ENCODE measurements at places on chromosomes 2 and 18.

- DNase-seq, result no peak
Measured at GRCh38 chr2:99787769-99788382, 298.1 kb upstream of the REV1 start.

DNA sequence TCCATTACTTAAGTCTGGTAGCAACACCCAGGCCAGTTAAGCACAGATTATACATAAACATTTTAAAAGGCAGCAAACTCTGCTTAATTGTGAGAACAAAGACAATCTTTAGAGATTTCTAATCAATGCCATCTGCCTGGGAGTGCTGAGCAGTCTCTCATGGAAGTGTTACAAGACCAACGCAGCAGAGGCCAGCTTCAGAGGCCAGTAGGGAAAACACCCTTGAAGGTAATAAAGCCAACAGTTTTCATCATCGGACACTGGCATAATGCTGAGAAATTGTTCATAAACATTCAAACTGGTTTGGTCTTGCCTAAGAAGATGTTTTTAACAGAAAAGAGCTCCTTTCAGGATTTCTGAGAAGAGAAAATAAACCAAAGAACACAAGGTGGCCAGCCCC lies 35.0 kb downstream of the EPB41L3 start:
- no peak for DNase-seq

- no peak for DNase-seq
Measured at GRCh38 chr2:45833968-45834344, 182.5 kb downstream of the PRKCE start.

DNA sequence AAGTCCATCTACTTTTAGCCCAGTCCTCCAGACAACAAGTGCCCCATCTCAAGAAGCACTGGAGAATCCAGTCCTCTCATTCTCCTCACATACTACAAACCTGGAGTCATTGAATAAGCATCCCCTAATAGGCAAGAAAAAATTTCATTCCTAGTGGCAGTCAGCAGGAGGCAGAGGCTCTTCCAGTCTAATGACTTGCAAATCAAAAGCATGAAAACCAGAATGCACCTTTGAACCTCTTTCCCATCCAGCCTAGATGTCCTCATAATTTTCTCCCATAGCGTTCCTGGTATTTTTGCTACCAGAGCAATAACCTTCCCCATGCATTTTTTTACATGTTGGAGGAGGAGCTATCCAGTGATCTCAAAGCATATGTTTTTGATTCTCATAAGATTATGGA lies 252.6 kb downstream of the TTC32 start:
- DNase-seq, result no peak

- DNase-seq, result no peak
Measured at GRCh38 chr2:150872756-150873395, 385.4 kb upstream of the RND3 start.

DNA sequence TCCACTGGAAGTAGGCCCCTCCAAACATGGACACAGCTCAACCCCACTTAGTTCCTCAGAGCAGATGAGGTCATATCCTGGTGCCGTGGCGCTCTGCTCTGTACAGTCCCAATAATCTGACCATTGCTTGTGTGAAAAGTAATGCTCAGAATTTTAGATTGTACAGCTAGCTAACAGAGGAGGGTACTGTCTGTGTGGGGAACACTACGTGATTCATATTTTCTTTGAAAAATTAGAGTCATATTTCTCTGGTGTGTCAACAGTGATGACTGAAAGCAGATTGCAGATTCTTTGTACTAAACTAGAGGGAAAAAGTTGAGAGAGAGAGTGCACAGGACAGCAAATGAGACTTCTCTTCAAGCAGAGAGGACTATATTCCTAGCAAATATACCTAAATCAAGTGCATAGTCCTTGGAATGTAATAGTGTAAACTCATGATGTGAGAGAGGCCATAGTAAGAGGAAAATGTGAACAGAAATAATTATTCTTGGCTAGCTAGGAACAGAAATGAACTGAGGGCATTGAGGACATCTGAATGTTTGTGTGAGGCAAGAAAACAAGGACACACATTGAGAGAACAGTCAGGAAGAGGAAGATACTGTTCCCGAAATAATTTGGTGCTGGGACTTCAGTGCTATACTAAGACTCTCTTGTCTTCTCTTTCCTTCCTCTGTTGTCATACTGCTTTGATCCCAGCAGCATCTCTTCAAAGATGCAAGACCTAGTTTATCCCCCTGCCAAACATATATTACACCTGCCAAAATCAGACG lies 157.0 kb upstream of the RND3 start:
- DNase-seq, result no peak

GRCh38 chr2:177983183-177983788 lies 89.3 kb downstream of the PDE11A start:
- DNase-seq, result no peak

DNA sequence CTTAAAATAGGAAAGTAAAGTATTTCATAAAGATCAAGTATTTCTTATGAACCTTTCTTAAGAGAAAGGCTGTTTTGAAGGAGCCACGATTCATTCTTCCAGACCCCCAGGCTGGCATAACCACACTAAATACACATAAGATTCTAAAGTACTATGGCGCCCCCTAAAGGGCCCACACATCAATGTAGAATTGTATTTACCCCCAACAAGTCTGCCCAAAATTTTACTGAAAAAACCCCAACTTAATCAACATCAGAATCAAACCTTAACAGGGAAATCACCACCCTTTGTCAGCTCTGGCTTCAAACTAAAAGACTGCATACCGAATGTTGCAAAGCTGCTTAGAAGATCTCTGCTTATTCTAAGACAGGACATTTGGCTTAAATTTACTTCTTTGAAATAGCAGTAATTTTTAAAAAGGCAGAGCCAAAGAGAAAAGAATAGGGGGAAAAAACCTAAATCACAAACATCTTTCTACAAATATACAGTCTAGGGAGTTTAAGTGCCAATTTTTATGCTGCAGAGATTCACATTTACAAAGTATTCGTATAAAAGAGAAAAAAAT lies 20.4 kb upstream of the BCL2 start:
- DNase-seq, result no peak

GRCh38 chr18:76960528-76961035 lies 138.2 kb downstream of the ZNF236 start:
- DNase-seq, result no peak

GRCh38 chr2:11122380-11122779 lies 32.9 kb upstream of the SLC66A3 start:
- no peak for DNase-seq

GRCh38 chr18:76822506-76823160 lies at the start of gene ZNF236:
Gene ZNF236, plus strand, starts transcription at chr18:76822557. Its CDS starts 51 bp downstream, at chr18:76822608.
- DNase-seq, result peak; percentile 44

DNA sequence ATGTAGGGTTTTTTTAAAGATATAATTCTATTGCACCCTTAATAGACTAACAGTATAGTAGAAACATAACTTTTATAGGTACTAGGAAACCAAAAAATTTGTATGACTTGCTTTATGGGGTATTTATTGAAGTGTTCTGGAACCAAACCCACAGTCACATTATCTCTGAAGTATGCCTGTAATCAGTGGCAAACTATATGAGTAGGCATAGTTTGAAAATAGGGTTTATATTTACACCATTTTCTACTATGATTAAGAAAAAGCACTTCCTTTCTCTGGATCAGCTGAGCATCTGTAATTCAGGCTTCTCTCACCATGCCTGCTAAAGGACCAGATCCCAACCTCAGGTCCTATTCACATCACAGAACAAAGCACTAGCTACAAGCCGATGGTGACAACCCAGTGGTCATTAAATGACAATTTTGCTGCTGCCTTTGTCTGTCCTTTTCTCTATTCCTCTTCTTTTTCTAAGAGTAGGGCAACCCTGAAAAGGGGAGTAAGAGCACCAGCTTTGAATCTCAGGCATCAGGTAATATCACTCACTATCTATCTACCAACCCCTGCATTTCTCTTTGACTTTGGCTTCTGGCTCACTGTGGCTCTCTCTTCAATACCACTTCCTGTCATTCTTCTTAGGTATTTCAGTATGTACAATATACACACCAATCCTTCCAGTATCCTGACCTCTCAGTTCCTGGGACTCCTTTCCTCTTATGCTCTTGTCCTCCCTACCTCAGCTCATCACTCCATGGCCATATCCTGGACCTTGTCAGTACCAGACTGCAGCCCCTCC lies 14.4 kb downstream of the NEMP2 start:
- DNase-seq, result no peak

DNA sequence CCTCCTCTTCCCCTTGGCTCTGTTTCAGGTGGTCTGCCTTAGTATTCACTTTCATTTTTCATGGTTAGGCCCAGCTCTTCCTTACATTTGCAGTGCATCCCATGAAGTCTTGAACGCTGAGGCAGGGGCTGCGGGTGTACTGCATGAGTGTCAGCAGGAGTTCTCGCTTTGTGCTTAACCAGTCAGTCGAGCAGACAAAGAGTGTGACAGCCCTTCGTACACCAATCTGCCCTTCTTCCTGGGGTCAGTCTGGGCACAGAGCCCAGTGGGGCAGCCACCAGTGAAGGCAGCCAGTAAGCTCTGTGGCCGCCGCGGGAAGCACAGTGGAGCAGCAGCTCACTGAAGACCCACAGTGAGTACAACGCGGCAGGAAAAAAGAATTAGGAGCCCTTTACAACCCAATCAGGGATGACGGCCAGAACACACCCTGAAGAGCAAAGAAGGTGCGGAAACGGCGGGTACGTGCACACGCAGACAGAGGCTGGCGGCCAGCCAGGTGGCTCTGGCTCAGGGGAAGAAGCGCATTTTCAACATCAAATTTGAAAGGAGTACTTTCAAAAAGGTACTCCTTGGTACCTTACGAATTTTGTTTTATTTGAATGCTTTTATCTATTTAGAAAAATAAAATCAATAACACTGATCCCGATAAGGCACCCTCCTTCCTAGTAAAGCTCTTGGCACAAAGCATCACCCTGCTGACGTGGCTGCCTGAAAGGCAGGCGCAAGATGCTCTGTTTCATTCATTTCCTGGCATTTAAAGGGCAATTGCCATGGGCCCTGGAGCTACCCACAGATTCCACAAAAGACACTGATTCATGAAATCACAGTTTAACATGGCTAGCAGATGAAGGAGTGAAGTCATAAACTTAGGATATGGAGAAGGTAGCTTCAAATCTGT lies 47.0 kb upstream of the SEMA4C start:
- no peak for DNase-seq

DNA sequence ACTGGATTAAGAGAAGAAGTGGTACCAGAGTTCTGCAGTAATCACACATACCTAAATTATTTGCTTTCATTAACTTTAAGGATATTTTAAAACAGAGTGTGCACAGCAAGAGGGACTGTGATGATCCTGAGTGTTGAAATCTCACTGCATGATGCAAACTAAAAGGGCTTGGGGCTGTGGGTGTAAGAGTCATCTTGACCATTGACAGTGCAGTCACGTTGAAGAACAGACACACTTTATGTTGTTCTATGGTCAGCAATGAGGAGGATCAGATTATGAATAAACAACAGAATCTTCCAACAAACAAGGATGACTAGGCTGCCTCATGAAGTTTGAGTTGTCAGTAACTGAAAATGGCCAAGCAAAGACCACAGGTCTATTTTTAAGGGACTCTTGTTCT lies 87.2 kb upstream of the GALNT5 start:
- DNase-seq, result no peak

DNA sequence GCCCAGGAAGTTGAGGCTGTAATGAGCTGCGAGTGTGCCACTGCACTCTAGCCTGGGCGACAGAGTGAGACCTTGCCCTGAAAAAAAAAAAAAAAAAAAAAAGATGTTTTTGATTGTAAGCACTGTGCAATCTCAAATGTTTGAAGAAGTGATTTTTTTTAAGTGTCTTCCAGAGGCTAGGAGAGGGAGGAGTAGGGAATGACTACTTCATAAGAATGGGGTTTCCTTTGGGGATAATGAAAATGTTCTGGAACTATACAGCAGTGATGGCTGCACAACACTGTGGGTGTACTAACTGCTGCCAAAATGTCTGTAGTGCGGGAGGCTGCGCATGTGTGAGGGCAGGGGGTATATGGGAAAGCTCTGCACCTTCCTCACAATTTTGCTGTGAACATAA lies 83.7 kb downstream of the MCFD2 start:
- no peak for DNase-seq

- no peak for DNase-seq
Measured at GRCh38 chr2:1931003-1931914, 186.9 kb upstream of the PXDN start.

DNA sequence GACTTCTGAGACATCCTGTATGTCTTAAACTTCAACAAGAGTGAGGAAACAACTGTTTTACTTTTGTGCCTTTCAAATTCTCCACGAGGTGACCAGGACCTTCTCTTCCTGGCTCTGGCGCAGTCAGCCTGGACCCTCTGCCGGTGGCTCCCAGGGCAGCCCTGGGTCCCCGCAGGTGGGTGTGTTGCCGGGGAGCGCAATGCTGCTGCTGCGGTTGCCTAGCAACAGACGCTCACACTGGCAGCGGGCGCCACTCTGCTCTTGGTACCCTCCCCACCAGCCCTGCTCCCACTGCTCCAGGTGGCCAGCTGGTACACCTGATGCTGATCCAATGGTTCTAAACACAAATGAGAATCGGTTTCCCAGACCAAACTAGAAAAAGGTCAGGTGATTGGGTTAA lies 58.7 kb downstream of the GNAL start:
- no peak for DNase-seq

DNA sequence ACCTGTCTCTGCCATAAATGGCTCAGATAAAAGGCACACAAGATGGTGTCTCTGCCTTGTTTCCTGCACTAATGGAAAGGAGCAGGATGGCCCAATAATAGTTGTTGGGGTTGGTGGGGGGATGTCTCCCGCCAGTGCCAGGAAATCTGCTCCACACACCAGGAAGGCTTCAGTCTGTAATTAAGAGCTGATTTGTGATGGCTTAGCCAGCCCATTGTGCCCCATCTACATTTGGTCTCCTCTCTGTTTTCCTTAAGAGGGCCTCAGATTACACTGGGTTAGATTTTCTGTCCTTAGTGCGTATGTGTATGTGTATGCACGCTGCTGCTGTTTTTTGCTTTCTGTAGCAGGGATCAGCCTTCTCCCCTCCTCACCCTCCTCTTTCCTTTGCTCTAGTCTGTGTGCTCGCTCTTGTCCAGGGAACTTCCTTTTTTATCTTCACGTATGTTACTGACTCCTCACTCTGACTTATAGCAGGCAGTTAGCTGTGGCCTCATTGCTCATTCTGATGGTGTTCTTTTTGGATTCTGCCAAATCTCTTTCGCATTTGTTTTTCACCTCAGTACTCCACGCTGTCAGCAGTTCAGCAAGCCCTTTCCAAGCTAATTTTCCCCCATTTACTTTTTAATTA lies 33.4 kb upstream of the MGAT5 start:
- no peak for DNase-seq

- no peak for DNase-seq
Measured at GRCh38 chr2:46042207-46042637, 255.0 kb upstream of the EPAS1 start.
